AML-193 (cell line): ENCODE measurements at places on chromosomes 5 and 9.

GRCh38 chr9:122126331-122127261 is 33.0 kb downstream of the NDUFA8 start:
- DNase-seq: no peak

GRCh38 chr5:159628703-159629102 is 287.6 kb upstream of the ADRA1B start:
- no peak for DNase-seq

GRCh38 chr9:87655731-87656130 is 70.2 kb upstream of the CTSL start:
- DNase-seq: no peak

DNA sequence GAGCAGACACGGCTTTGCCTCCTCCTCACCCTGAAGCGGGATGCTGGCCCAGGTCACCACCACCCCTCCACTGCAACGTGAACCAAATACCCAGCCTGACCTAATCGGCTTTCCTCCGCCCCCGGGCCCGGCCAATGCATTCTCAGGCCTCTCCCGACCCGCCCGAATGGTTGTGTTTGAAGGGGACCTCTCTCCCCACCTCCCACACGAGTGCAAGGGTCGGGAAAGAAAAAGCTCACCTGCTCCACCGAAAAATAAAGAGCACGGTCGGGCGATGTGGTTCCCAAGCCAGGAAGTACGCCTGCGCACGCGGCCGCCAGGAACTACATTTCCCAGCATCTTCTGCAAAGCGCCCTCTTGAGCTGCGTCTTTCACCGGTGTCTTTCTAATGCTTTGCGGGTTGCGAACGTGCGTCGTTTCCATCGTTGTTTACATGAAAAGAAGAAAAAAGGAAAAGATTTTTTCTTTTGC is at the start of gene ZNF883:
TSS of gene ZNF883 (minus strand) at position 282 of the 471 bp plus-strand sequence.
- no peak for DNase-seq

DNA sequence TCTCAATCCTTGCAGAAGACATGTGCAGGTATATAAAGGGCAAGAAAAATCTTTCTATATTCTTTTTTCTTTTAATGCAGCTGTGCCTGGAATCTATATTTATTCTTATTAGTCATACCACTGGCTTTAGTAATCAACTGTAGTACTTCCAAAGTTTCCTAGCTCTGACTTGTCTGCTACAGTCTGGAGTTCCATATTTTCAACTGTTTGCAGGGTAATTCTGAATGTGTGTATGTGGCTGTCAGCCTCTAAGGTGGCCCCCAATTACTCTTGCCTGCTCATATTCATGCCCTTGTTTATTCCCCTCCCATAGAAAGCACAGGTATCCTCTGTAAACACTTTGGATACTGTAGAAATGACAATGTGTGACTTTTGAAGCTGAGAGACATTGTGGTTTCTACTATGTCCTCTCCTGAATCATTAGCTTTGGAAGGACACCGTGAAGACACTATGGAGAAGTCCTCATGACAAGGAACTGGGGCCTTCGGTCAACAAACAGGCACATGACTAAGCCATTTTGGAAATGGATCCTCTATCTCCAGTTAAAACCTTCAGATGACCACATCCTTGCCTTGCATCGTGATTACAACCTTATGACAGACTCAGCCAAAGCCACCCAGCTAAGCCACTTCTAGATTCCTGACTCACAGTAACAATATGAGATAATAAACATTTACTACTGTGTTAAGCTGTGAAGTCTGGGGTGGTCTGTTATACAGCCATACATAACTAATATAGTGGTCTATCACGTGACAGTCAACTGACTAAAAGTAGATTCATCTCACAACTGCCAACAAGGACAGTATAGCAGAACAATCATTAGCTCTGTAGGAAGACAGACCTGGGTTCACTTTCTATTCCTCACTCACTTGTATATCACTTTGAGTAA is 49.5 kb upstream of the SUSD1 start:
- DNase-seq: no peak

DNA sequence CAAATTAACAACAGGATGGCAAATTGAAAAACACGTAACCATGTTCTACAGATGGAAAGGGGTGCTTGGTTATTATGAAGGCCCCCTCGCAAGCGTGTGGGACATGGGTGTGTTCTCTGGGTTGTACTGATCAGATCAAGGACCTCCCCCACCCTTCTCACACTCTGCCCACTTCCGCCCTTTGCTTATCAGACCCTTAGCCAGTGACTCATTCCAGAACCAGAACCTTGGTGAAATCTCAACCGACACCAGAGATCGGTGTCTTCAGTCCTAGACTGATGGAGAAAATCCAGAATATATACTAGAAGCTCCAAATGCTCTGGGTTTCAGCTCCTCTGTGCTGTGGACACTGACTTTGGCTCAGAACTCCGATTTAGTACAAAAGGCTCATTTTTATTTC is 64.9 kb downstream of the PTTG1 start:
- no peak for DNase-seq

DNA sequence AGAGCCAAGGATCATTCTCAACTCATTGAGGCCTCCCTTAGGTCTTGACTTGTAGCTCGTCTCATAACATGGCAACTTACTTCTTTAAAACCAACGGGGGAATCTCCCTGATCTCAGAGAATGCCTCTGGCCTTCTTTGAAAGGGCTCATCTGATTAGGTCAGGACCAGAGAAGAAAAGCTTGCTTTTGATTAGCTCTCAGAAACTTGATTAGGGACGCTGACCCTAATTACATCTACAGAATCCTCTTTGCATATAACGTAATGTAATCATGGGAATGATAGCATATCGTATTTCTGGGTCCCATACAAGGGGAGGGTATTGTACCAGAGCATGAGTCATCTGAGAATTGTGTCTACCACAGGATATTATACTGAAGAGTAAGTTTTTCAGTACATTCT is 125.1 kb upstream of the SH3GL2 start:
- no peak for DNase-seq

DNA sequence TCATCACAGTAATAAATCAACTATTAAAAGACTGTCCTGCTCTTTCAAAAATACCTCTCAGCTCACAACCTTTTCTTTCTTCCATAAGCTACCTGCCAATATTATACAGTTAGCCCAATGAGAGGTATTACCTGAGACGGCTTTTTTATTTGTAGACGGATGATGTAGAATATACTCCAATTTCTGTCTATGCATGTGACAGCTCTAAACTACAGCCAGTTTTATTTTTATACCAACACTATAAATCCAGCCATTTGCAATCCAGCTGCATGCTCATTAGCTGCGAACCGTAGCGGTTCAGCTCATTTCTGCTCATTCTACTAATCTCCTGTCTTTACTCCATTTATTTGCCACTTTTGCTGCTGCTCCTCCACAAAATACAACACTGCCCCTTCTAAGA is 51.2 kb downstream of the TBCA start:
- no peak for DNase-seq

DNA sequence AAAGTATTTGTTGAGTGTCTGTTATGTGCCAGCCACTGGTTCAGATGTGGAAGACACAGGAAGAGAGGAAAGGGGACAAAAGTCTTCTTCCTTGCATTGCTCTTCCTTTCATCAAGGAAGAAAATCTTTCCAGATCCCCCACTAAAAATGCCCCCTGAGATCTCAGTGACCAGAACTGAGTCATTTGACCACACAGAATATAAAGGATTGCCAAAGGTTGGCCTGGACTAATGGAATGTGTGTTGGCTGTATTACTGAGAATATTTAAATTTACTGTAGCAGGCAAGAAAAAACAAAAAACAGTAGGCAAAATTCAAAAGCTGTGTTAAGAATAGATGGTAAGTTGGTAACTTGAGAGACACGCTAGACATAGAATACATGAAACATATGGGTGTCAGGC is 10.0 kb upstream of the SEPTIN8 start:
- no peak for DNase-seq

DNA sequence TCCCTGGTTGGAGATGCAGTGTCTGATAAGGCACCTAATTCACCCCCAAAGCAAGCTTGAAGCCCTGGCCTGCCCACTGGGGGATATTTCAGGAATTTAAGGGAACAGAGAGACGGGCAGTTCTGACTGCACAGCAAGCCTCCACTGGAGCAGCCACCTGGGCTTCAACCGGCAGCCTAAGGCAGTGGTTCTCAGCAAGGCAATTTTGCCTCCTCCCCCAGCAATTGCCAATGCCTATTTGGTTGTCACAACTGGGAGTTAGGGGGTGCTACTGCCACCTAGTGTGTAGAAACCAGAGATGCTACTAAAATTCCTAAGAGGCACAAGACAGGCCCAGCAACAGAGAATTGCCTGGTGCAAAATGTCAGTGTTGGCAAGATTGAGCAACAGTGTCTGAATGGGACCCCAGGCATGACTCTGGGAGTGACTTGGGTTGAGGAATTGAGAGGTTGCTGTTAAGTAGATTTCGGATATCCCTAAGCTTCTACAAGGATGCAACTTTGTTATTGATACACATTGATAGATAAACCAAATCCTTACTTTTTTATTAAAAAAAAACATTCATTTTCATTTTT is 58.7 kb upstream of the CTSL start:
- no peak for DNase-seq

GRCh38 chr9:90061187-90061586 is 456.4 kb downstream of the GADD45G start:
- no peak for DNase-seq

GRCh38 chr5:6856653-6857052 is 143.4 kb downstream of the TENT4A start:
- DNase-seq: no peak

DNA sequence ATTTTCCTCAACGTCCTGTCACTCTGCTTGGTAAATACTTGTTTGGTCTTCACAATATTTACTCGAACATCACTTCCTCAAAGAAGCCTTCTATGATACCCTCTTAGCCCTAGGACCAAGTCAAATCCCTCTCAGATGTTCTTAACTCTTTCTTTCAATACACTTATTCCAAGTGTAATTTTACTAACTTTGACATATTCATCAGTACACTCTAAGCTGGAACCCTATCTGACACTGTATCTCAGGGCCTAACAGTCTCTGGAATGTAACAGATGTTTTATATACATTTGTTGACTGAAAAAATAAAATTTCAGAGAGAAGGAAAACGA is 19.6 kb downstream of the SIL1 start:
- no peak for DNase-seq

GRCh38 chr5:155475318-155475717 is 461.8 kb downstream of the KIF4B start:
- no peak for DNase-seq

GRCh38 chr9:132410642-132411041 is 631 bp downstream of the CFAP77 start:
- no peak for DNase-seq

- no peak for DNase-seq
Observed at GRCh38 chr9:88164850-88165249, 26.6 kb upstream of the SPATA31C2 start.

DNA sequence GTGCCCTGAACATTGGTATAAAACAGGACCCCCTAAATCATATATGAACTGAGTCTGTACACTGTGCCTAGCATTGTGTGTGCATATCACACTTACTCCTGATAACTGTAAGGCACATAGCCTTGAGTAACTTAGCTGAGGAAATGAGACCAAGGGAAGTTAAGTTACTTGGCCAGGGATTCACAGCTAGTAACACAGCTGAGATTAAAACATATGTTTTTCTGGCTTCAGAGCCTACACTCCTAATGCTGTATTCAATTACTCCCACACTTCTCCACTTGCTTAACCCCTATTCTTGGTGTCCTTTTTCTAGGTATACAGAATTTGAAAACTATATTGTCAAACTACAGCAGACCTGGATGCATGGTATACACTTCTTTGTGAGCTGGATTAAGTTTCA is 12.8 kb downstream of the GHR start:
- DNase-seq: no peak

DNA sequence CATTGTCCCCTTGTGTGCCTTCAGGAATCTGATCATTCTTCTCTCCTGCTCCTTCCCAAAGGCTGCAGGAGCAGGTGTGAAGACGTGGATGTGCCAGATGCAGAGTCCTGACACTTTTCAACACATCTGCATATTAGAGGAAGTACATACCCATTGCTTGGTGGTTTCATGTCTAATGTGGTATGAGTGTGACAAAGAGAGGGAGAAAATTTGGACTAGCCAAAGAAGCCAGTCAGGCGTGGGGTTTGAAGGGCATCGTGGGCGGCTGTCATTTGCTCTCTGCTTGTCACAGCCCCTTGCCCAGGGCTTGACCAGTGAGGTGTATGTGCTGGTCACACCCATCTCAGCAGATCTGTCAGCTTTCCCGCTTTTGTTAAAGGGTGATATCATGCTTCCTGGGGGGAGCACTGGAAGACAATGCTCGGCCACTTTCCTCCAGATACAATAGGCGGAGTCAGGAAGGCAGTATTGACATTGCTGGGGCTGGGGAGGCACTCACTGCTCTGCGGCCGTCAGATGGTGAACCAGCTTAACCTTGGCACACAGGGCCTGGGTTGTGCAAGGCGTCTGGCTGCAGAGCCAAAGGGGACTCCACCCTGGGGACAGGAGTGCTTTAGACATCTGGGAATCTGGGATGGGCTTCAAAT is 8.6 kb downstream of the TEK start:
- DNase-seq: no peak

- no peak for DNase-seq
Observed at GRCh38 chr5:125316915-125317535, 570.6 kb upstream of the ZNF608 start.

GRCh38 chr9:89418882-89419640 is 78.9 kb downstream of the SEMA4D start:
- DNase-seq: no peak

DNA sequence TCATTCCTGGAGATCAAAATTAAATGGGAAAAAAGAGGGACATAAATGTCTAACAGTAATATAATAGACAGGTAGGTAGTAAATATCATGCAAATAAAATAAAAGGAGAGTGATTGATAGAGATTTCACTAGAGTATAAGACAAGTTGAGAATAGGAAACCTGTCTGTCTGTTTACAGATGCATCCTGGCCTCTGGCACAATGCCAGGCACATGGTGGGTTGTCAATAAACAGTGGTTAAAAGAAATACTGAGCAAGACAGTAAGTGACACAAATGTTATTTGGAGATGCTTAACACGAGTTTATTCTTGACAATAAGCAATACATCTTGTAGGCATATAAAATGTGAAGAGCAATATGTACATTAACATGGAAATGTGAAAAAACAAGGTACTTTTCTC is 33.3 kb downstream of the RICTOR start:
- no peak for DNase-seq

DNA sequence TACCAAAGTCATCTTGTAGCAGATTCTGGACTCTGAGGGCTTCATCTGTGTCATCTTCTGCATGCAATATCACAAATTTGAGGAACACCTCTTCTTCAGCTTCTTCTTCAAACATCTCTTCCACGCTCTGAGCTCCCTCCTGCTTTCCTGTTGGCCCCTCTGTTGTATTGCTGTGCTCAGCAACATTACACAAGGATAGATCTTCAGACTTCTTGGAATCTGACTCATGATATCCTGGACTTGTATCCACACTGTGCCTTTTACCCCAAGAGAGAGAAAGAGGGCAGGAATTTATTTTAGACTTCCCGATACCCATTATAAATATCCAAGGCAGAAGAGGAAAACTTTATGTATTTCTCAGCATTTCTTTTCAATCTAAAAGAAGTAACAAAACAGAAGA is 21.3 kb downstream of the TICAM2 start:
- DNase-seq: no peak

- no peak for DNase-seq
Observed at GRCh38 chr9:95313010-95313498, 4.5 kb downstream of the FANCC start.
